ENCODE measurements at places on chromosomes 7 and 10.

DNA sequence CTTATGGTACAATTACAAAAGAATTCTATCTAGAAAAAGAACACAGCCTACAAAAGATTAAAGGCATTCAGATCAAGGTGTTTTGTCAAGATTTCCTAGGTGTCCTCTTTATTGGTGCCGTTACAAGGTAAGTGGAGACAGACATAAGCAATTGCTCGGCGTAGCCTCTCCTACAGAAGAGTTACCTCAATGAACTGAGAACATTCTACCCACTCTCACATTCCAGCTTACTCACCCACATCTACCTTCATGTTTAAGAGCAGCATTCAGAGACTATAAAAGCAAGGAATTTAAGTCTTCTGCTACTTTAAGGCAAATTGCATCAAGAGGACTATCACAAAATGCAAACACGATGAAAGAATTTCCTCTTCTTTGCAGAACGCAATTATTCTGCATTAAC lies 29.5 kb downstream of the MPP7 start:
- no peak for DNase-seq

GRCh38 chr10:83233691-83234090 lies 905.6 kb upstream of the GHITM start:
- DNase-seq = no peak

GRCh38 chr10:89278034-89278535 lies 23.8 kb upstream of the IFIT2 start:
- DNase-seq = no peak

DNA sequence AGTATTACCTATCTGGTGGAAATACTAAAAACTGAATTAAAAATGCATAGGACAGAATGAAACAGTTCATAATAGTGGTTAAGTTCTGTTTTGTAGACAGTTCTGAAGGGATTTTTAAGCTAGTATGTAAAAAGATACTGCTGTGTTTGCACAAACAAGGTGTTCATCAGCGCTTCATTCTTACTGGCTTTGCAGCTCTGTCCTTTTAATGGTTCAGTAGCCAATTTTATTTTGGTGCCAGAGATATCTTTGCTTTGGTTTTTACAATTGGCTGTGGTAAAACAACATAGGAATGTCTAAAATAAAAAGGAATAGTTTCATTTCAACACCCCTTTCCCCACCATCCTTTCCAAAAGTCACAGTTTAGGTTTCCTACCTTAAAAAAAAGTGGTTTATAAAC lies 33.0 kb downstream of the STAM start:
- DNase-seq = no peak

DNA sequence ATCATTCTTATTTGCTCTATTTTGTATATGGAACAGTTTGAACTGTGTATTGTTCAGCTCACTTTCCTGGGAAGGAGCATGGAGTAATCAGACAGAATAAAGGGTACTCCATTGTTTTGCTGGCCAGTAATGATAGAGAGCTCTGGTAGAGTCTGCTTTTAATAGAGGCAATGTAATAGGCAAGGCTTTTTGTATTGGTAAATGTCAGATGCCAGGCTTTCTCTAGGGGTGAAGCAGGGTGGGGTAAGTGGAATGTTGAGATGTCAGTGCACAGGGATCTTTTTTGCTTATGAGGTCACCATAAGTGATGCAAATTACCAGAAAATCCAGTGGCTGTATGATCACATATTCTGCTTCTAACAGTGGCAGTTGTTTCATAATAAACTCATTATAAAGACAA lies 1088.3 kb upstream of the SORCS1 start:
- no peak for DNase-seq

- no peak for DNase-seq
Measured at GRCh38 chr7:114921631-114922025, 266 bp upstream of the MDFIC start.

DNA sequence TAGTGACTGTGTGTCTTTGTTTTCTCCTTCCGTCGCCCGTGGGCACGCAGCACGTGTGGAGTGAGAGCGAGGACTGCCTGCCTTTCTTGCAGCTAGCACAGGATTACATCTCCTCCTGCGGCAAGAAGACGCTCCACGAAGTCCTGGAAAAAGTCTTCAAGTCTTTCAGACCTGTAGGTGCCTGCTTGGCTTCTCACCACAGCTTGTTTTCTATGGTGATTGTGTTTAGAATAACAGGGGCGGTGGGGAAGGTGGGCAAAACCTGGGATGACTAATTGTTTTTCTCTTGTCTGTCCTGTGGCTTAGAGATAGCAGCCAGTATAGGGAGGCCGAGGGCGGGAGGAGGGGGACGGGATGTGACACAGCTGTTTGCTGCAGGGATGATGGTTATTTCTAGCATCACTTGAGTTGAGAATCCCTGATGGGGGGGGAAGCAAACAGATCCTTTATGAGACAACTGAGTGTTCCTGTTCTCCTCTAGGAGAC lies 11.4 kb downstream of the MTURN start:
- DNase-seq = no peak

DNA sequence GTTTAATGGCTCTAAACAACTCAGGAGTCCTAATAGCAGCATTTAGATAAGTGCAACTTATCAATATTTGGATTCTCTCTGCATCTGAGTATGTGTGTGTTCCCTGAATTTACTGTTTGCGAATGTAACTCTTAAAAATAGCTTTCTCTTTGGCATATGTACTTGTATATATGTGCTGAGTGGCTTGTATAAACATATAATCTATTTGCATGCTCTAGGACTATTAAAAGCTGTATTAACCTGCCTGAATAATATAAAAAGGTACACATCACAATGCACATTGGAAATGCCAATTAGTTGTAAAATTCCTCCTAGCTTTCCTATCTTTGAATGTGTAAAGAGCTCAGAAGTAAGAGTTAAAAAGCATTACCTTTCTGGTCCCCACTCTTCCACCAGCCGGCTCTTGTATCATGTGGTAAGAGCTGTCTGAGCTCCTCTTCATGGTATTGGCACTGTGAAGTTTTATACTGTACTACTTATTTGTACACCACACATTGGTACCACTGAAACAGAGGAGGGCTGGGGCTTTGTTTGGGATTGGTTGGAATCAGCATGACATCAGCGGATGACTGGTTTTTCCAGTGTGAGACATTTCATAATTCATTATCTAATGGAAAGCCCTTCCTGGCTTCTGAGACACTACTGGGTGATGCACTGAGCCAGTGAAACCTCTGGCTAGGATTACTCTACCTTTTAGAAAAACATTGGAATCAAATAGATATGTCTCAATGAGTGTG lies at the start of gene INHBA:
Gene INHBA (minus strand): TSS at position 456 of the 737 bp plus-strand sequence. CDS start 2,716 bp downstream, outside the sequence.
- DNase-seq = no peak

GRCh38 chr10:110747609-110748464 lies 103.7 kb downstream of the RBM20 start:
- DNase-seq = no peak

DNA sequence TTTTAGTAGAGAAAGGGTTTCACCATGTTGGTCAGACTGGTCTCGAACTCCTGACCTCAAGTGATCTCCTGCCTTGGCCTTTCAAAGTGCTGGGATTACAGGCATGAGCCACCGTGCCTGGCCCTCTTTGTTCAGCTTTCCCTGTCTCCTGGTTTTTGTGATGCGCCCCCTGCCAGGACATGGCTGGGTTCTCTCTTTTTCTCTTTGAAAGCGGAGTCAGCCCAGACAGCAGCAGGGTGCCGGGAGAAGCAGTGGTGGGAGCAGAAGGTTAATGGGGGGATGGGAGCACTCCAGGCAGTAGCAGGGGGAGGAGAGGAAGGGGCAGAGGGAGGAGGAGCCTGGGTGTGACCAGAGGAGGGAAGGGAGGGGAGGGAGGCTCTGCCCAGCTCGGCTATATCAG lies 1.8 kb downstream of the MUC3A start:
- DNase-seq = no peak

DNA sequence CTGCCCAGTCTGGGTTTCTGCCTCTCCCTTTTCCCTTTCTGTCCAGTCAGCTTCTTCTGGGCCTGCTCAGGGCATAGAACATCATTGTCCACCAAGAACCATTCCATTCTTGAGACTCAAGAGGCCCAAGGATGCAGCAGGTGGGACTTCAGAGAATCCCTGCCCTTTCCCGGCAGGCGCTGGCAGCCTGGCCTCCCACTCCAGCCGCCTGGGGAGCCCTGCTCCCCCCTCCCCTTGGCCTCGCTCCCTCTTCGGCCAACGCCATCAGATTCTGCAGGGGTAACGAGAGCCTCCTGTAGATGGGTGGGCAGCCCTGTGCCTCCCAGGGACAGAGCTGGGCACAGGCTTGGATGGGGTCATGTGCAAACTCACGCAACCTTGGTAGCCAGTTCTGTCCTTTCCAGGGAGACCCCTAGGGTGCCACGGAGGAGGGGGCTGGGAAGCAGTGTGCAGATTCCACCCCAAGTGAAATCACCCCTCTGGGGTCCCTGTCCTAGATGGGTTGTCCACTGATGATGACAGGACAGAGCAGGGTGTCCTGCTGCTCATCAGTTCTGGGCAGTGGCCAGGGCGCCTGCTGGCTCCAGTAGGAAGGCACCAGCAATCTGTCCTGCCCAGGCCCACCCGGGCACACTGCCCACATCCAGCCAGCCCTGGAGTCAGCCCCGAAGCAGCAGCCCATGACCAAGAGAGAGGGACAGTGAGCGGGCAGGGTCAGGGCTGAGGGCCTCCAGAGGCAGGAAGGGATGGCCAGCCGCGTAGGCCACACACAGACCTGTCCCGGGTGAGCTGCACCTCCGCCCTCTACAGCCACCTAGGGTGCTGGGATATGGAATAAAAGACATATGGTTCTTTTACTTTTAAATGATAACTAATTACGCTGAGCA lies 47.7 kb downstream of the RASGEF1A start:
- no peak for DNase-seq

DNA sequence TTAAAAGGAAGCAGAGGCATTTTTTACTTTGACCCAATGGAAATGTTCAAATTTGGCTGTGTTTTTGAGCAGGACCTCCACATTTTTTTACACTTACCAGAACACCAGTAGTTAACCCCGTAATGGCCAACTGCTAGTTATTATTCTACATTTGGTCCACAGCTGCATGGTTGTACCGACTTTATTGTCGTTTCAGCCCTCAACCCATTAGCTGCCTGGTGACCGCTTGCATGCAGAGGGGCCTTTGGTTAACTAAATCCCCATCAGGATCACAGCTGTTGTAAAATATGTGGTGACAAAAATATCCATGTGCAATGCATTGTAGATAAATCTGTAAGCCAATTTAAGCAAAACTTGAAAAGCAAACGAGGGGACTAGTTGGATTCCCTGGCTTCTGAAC lies 342.2 kb upstream of the MEOX2 start:
- DNase-seq = no peak

DNA sequence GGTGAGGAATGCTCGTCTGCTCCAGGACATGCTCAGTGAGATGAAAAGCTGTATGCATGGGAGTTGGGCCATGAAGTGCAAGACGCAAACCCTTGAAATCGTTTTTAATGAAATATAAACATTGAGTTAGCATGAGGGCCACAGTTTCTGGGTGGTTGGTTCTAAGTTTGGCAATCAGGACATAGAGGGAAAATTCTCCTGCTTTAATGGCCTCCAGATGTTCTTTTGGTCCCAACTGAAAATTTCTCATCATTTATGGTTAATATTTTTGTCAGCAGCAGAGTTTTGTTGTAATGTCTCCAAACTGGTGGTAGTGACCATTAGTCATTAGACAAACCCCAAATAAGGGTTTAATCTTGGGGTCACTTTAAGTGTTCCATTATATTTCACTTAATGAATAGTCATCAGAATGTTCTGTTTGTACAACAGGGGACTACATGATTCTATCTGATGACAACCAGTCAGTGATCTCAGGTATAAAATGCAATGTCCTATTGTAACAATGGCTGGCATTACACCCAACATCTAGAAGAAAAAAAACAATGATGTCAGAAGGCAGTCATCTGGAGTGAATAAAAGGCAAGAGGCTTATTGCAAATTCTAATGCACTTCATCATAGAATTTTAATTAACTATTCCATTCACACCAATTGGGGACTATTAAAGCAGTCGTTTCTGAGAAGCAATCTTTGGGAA lies 197.4 kb downstream of the JCAD start:
- DNase-seq = no peak
